Uterine smooth muscle cell (primary cell): ENCODE measurements at places on chromosomes 2 and 18. TPM values are rescaled to one million over a fixed set of nuclear protein-coding genes. Genes with fewer than 3 reads are reported as not detected.

Gene ANKRD29
- 2.3 and 6.1 TPM in 2 replicates for total RNA-seq

Gene IL36RN
- under 0.01 TPM in 1 of 2 replicates, not detected in the other for total RNA-seq

Gene TMEM200C
- 0.11 and 0.12 TPM in 2 replicates for total RNA-seq

Gene CDK15
- total RNA-seq: 3.1 and 3.4 TPM in 2 replicates
